Stimulated activated naive CD8-positive, alpha-beta T cell treated with anti-CD3 and anti-CD28 coated beads, Interleukin-15, Interleukin-2, amounts not matched to agents 100 U/mL and 50 U/mL, for 24 hours (primary cell): ENCODE measurements at places on chromosomes 13 and 19.

- peak; percentile 58 for DNase-seq
These were observed 452 bp downstream of the PIAS4 start for GRCh38 chr19:4007836-4008539.

- DNase-seq, result no peak
These were observed 39.3 kb downstream of the GGACT start for GRCh38 chr13:100549316-100549715.

- DNase-seq, result no peak
These were observed 50.7 kb upstream of the DIAPH3 start for GRCh38 chr13:60214213-60215055.

DNA sequence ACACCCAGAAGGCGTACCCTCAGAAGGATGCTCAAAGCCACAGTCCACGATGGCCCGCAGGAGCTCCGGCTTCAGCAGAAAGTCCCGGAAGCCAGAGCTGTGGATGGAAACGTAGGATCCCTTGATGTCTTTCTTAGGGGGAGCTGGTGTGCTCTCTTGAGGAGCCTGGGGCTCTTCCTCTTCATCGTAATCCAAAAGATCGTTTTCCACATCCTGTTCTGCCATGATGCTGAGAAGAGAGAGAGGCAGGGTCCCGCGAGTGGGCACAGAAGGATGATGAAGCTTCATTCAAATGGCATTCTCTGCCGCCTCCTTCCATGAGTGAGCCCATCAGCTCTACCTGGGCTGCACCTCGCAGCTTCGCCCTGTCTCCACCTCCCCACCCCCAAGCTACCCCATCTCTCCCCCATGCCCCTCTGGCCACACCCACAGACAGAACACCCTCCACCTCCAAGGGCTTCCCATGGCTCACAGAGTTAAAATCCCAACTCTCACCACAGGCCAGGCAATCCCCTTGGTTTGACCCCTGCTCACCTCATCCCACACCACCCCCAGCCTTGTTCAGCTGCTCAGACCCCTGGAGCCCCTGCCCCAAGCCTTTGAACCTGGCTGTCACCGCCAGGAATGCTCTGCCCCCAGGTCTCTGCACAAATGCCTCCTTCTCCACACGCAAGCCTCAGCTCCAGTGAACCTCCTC, 6.0 kb downstream of the DDX39A start:
- DNase-seq, result no peak

- no peak for DNase-seq
These were observed 563.0 kb upstream of the SPRY2 start for GRCh38 chr13:80903911-80904310.

DNA sequence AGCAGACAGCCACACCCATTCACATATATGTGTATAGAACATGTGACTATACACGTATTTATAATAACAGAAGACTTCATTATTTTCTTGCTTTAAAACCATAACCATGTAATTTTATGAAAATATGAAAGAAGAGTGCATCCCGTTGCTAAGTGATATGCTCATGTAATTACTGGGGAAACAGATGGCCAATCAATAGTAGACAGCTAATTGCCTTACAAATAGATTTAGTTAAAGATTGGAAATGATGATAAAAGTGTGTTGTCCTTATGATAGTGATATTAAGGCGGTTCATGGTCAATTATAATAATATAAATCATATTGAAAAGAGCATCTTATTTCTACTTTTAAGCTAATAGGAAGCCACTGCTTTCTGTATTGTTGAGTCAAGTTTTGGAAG, 95.9 kb downstream of the RFC3 start:
- DNase-seq, result no peak

- DNase-seq, result peak; percentile 63
These were observed 8.7 kb upstream of the ZBTB7A start for GRCh38 chr19:4075373-4075772.

- no peak for DNase-seq
These were observed 122.7 kb downstream of the TBC1D4 start for GRCh38 chr13:75359266-75359665.

DNA sequence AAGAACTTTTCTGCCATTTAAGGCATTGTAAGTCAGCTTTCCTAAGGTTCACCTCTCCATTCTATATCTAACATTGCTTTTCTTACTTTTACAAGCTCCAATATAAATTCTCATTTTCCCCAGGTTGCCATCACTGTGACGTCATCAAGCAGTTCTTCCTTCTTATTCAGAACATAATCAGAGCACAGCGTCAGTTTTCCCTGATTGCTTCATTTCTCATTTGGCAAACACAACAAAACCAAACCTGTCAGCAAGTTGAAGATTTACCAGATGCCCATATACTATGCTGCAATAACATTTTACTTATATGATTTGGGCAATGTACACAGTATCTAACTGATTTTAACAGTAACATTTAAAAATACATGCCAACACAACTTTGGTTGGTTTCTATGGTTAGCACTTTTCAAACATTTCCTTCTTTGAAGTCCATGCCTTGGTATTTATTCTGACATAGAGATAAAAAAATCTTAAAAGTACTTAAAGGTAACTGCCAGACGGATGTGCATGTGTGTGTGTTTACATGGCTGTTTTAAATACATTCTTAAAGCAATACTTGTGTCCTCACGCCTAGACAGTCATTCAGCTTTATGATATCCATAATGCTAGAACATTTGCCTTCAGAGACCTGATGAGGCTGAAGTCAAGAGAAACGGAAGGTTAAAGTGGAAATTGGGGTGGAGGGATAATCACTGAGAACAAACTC, 264.0 kb downstream of the KLF12 start:
- DNase-seq, result no peak

GRCh38 chr13:42331009-42331408, 59.1 kb downstream of the AKAP11 start:
- DNase-seq, result no peak

GRCh38 chr13:19596960-19597361, 35.6 kb upstream of the TPTE2 start:
- no peak for DNase-seq

- DNase-seq, result no peak
These were observed 18.7 kb upstream of the SLAIN1 start for GRCh38 chr13:77678691-77679235.

- no peak for DNase-seq
These were observed 865.7 kb upstream of the SLC10A2 start for GRCh38 chr13:103931885-103932284.

- peak; percentile 5 for DNase-seq
These were observed 1.7 kb downstream of the KLF5 start for GRCh38 chr13:73060251-73061160.

- peak; percentile 82 for DNase-seq
These were observed 7.6 kb downstream of the CAPN12 start for GRCh38 chr19:38736413-38737280.

DNA sequence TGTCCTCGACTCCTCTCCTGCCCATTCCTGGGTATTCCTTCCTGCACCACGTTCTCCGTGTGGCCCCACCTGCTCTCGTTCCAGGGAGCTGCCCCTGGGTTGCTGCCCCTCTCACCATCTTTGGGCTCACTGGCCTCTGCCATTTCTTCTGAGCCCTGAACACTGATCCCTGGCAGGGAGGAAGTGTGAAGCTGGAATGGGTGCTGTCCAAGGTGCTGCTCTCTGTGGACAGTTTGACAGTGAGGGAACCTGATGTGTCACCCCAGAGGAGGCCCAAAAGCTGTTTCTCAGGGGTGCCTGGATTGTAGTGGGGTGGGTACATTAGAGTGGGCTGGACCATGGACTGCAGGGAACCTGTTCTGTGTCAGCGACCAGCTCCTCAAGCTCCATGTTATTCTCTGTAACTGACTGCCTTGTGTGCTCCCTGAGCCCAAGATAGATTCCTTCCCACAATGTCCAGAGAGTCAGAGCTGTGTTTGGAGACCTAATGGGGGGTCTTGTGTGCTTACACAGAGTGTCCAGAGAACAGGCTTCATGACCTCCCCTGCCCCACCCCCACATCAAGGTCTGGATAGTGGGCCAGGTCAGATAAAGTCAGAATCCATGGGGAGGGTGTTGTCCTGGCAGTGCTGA, 7.2 kb upstream of the CEACAM8 start:
- DNase-seq, result peak; percentile 19

DNA sequence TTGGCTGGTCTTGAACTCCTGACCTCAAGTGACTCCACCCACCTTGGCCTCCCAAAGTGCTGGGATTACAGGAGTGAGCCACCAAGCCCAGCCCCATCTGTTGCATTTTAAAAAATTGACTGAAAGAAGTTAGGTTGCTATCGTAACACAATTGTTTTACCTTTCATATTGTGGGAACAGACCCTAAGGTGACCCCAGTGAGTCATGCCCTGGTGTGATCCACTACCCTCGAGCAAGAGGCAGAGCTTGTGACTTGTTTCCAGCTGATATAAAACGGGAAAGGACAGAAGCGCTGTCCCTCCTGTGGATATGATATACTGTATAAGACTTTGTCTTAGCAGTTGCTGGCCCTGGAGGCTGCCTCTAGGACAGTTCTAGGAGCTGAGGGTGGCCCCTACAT, 308.6 kb downstream of the HS6ST3 start:
- no peak for DNase-seq

DNA sequence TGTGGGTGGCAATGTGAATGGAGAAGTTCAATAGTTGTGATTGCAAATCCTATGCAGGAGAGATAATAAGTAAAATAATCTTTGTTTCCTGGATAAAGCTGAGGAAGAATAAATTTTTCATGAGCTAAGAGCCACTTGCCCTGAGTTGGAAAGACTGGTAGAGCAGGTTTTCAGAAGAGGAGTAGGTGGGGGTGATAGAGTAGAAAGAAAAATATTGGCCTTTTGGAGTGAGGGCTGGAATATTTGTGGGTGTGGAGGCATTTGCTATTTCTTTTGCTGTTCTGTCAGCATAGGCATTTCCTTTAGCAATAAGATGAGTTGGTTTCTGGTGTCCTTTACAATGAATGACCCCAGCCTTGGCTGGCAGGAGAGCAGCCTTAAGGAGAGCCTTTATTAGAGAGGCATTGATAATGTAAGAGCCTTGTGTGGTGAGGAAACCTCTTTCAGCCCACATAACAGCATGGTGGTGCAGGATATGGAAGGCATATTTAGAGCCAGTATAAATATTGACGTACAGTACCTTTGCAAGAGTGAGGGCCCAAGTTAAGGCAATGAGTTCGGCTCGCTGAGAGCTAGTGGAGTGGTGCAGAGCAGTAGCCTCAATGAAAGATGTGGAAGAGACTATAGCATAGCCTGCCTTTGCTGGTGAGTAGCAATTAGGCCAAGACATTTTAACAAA, 11.6 kb upstream of the ZNF431 start:
- no peak for DNase-seq

DNA sequence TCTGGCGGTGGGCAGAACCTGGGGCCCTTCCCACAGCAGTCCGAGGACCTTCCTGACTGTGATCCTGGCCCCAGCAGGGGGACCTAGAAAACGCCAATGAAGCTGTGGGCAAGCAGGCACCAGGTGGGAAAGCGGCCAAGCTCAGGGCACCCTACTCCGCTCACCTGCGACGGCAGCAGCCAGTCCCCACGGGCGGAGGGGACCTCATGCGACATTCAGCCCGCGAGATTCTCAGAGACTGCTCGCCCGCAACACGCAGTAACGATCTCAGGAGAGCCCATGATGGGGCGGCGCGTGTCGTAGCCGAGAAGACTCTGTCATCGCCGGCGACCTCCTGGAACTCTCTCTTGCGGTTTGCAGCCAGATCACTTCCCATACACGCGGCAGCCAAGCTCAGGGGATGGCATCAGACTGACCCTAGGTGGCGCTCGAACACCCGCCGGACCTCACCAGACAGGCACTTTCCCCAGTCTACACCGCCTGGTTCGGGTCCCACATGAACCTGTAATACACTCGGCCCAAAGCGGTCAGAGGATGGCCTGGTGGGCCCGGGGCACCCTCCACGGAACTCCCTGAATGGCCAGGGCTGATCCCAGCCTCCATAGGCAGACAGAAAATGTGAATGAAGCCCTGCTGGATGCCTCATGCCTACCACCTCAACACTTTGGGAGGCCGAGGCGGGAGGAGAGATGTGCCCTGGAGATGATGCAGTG, 26.5 kb downstream of the MAN2B1 start:
- peak; percentile 93 for DNase-seq

- no peak for DNase-seq
These were observed 2.6 kb downstream of the AP1M1 start for GRCh38 chr19:16200038-16201010.

DNA sequence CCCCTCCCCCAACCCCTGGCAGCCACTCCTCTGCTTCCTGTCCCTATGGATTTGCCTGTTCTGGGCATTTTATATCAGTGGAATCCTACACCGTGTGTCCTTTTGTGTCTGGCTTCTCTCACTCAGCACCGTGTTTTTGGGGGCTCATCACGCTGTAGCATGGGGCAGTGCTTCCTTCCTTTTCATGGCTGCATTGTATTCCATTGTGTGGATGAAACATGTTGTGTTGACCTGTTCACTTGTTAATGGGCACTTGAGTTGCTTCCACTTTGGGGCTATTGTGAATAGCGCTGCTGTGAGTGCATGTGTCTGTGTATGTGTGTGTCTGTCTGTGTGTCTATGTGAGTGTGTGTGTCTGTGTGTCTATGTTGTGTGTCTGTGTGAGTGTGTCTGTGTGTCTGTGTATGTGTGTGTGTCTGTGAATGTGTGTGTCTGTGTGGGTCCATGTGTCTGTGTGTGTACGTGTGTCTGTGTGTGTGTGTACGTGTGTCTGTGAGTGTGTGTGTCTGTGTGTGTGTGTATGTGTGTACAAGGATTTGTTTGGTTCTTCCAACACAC, 57.2 kb downstream of the AP1M1 start:
- DNase-seq, result no peak

DNA sequence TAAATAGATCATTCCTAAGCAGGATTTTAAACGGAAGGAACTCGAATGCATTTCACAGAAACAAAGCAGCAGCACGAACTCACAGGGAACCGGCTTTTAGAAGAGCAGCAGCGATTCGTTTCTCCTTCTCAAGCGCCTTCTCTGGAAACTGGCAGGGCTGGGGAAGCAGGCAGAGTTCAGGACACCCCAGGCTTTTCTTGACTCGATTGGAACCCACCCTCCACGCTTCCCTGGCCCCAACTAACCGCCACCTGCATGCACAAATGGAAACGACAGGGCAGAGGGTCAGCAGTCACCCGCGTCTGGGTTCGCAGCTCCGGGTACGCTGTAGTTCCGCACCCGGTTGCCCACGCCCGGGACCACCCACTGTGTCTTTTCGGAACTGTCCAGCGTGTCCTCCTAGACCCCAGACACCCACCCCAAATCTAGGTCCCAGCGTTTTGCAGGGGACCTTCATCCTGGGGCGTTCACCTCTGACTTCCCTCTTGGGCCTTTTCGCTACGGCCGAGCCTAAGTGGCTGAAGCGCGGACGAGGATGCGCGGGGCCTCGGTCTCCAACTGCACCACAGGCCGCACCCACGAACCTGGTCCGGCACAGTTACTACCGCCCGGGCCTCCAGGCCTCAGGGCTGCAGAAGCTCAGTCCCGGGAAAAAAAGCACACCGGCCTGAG, 500 bp downstream of the ZFP30 start:
- DNase-seq, result peak; percentile 49

DNA sequence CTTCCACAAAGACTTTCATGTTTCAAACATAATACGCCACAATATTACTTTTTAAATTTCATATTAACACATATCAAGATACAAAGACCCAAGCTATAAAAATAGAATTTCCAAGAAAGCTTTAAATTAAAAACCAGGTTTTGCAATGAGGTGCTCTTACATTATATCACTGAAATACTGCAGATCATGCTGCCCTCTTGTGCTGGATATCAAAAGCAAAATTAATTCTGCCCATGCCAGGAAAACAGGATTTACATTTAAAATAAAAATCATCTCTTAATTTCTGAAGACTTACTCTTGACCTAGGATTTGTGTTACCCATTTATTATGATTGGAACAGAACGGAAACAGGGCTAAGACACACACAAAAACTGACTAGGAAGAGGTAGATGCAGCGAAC, 145.0 kb downstream of the ABCC4 start:
- DNase-seq, result no peak
